ENCODE measurements at places on chromosomes 3 and 15.

DNA sequence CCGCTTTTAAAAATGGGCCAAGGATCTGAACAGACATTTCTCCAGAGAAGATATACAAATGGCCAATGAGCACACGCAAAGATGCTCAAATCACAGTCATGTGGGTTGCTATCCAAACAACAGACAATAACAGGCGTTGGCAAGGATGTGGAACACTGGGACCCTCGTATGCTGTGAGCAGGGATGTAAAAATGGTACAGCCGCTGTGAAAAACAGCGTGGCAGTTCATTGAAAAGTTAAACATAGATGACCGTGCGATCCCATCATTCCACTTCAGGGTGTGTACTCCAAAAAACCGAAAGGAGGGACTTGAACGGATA lies 6.7 kb upstream of the LRRC15 start:
- DNase-seq = no peak

DNA sequence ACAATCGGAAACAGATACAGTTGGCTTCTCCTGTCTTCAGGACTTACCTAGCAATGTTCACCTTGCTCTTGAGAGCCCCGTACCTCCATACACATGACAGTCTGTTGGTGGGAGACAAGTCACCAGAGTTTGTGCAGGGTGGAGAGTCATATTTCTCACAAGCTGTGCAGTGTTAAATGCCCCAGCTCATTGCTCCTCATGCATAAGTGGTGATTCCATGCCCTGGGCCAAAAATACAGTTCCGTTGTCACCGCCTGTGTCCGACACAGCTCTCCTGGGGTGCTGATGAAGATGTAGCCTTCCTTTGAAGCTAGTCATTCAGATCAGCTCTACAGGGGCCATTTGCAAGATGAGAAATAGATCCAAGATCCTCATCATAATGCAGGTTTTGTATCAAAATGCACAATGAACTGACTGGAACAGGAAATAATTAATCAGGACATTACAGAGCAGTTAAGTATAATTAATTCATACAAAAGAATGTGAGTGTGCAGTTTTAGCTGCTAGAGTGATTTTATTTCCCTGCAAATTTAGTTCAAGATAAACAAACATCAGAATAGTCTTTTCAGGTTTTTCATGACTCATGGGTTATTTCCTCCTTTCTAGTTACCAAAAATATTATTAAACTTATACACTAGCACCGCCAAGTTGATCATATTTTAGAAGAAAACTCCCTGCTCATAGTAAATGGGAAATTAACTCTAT lies 66.5 kb downstream of the CD47 start:
- DNase-seq = no peak

DNA sequence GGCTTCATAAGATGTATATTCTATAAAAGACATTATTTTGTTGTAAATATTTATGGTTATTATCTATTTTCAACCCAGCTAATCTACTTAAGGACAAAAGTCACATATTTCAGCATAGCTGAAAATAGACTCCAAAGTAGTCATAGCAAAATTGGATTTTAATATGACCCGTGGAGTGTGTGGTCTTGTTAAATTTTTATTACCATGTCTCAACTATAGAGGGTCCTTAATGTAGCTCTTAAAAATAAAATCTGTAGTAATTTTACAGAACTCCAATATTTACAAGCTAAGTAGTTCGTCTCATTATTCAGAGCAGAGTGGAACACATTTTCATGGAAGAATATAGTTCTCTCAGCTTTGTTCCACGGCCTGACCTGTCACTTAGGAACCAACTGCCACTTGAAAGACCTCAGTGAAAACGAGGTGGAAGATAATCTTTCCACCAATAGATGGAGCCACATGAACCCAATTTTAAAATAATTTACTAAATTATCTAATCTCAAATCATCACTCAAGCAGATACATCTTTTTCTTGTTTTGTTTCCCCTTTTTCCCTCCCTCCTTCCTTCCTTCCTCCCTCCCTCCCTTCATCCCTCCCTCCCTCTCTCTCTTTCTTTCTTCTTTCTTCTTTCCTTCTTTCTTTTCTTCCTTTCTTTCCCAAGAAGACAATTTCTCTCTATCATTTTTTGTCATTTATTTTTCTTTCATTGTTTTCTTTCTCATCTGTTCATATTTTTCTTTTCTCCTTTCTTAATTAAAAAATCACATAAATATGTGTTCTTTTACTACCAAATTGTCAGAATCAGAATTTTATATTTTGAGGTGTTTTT lies 97.2 kb downstream of the CLDN1 start:
- peak; percentile 48 for DNase-seq

GRCh38 chr15:69303337-69304181 lies 4.8 kb downstream of the PAQR5 start:
- DNase-seq = no peak

DNA sequence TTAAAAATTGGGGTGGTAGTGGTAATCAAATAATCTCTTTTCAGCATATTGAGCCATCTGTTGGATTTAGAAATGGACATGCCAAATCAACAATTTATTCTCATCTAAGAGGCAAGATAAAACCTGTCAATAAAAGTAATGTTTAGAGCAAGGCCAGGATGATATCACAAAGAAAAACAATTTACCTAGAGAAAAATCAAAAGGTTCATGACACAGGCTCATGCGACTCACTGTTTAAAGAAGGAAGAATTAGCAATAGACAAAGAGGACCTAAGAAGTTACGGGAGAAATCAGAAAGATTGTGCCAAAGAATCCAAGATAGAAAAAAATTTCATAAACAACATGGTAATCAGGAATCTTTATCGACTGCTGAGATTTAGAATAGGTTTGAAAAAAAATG lies 868.5 kb upstream of the GBE1 start:
- no peak for DNase-seq

DNA sequence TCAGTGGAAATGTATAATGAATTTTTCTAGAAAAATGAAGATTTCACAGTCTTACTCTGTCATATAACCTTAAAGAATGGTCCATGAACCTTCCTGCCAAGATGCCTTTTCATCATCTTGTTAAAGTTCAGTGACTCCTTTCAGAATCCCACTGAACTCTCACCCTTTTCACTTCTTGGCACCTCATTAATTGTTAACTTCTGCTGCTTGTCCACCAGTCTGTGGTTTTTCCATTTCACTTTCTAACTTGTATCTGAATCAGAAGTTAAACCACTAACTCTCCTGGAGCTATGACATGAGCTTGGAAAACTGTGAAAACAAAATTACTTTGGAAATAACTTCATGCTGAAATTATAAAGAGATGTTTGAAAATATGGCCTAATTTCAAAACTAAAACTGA lies 281.2 kb upstream of the ALCAM start:
- no peak for DNase-seq

DNA sequence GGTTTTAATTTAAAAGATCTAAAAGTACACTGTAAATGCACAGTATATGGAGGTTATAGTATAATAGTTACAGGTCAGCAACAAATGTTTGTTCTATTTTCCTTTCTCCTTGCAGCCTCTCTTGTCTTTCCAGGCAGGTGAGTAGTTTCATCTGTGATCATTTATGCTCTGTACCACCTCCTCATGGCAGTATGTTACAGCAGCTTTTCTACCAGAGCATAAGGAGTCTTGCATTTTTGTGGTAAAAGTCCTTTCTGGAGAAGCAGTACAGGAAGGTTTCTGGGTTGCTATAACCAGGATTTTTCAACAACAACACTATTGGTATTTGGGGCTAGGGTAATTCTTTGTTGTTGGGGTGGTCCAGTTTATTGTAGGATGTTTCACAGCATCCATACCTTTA lies 59.5 kb downstream of the ZNF609 start:
- DNase-seq = no peak

- DNase-seq = no peak
Observed at GRCh38 chr3:121663171-121663847, 2.6 kb upstream of the HCLS1 start.

DNA sequence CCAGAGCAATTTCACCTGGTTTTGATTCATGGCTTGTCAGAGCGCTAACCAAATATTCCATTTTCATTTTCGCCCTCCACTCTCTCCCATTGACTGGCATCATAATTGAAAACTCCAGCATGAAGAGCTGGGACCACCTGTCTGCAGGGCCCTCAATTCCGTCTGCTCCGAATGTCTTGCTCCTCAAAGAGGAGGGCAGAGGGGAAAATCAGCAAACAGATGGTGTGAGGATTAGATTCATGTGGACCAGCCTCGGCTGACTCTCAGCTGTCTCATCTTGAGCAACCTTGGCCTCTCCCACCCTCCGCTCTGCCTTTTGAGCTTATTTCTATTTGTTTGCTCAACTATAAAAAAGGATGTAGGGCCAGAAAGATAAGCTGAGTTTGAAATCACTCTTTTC lies 512.2 kb upstream of the PPP2R3A start:
- DNase-seq = no peak

GRCh38 chr3:44476963-44477311 lies 533 bp downstream of the ZNF445 start:
- peak; percentile 19 for DNase-seq

DNA sequence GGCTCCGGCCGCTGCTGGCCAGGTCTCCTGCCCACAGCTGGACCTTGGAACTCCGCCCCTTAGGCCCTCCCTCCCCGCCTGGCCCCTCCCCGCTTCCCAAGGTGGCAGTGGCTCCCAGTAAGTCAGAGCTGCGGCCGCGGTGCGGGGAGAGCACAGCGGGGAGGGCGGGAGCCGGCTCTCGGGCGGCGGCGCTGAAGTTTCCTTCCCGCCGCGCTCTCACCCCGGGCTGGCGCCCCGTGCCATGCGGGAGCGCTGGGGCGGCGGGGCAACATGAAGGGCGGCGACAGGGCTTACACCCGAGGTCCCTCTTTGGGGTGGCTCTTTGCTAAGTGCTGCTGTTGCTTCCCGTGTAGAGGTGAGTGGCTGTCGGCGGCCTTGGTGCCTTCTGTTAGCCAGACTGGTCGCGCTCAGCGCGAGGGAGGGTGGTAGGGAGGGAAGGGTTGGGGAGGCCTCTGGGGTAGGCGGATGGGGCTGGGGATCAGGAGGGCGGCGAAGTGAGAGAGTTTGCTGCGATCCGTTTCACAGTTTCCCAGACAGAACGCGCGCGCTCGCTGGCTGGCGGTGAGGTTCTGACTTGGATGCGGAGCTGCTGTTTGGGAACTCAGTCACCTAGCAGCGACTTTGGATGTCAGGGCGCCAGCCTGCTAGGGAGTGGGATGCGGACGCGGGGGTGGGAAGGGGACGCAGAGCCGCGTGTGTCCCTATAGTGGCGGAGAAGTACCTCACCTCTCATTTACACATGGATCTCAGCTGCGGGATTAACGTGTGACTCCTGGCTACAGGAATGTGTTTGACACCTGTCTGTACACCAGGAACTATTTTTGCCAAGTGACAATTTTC lies 145.5 kb upstream of the UMPS start:
- DNase-seq = no peak

- DNase-seq = no peak
Observed at GRCh38 chr3:88283242-88283592, 133.5 kb downstream of the C3orf38 start.

DNA sequence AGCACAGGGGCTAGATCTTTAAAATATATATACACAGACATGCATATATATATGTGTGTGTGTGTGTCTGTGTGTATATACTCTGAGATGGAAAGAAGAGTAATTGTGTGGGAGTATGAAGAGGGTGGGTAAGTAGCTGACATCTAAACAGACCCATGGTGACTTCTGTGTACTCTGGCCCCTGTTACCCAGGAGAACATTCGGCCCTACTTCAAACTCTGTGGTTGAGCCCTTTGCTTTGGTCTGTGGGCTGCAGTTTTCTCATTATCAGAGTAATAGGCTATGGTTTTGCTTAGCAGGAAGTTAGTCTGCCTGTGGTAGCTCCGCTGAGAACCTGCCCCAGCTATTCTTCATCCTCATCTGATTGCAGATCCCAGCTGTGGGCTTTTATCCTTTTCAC lies 141.4 kb downstream of the RBPMS2 start:
- DNase-seq = no peak

GRCh38 chr15:68972201-68973065 lies 42.1 kb upstream of the NOX5 start:
- DNase-seq = no peak

- no peak for DNase-seq
Observed at GRCh38 chr15:65982627-65983322, 113.5 kb downstream of the RAB11A start.

- no peak for DNase-seq
Observed at GRCh38 chr15:78055919-78056713, 21.4 kb downstream of the TBC1D2B start.

DNA sequence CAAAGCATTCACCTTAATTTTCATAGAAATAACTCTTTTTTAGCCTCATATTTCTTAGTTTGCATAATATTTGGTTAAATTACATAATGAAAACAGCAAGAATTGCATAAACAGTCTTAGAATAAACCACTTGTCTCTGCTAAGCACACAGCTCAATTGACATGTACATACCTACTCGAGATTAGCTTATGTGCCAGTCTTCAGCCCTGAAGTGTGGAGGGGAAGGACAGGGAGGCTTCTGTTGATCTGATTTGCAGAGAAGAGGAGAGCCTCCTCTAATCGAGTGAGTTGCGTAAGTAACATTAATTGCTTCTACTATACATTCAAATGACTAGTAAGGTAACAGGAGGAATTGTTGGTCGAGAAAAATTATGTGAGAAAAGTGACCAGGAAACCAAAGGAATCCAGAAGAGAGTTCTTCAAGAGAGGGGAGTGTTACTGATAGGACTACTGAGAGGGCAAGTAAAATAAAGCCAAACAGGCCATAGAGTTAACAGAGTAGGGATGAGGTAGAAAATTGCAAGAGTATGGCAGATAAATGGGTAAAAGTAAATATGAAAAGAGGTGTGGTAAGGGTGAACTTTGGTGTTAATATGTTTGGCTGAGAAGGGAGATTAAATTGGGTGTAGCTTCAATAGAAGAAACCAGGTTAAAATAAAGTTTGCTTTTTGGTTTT lies 7.1 kb upstream of the GOLIM4 start:
- no peak for DNase-seq

- no peak for DNase-seq
Observed at GRCh38 chr3:35592589-35593295, 46.6 kb upstream of the ARPP21 start.

DNA sequence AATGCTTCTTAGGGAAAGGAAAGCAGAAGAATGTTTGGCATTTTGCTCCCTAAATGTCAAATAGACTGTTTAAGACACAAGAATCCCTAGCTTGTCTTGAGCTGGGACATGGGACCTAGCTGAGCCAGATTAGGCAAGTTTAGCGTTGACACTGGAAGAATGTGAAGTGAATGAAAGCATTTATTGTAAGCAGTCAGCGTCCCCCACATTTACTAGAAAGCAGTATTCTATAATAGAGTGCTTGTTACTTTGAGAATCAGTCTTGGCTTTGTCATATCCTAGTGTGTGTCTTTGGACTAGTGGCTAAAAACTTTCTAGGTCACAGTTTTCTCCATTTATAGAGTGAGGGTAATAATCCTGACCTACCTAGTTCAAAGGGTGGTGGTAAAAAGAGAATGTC lies 161.6 kb downstream of the ADAMTSL3 start:
- peak; percentile 75 for DNase-seq

DNA sequence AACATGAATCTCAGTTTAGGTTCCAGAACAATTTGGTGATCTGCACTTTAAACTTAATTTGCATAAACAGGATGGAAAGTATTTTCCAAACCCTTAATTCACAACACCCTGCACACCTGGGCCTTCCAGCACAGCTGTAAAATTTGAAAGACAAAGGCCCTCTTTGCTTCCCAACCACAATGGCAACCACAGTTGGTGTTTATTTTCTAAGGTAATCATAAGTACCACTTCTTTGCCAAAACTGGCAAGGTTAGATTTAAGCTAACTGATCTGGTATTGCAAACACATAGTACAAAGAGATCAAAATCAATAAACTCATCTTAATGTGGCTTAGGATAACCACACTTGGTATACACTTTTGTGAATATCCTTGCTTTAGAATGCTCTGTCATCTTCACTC lies 4.1 kb downstream of the LRIG1 start:
- no peak for DNase-seq

GRCh38 chr3:36065321-36065720 lies 315.0 kb upstream of the STAC start:
- no peak for DNase-seq

GRCh38 chr15:22839046-22839695 lies 705 bp downstream of the NIPA2 start:
- peak; percentile 53 for DNase-seq

All from pons (tissue), 1 donor.